ENCODE measurements at places on chromosomes 3 and 15. TPM values are rescaled to one million over a fixed set of nuclear protein-coding genes. Genes with fewer than 3 reads are reported as not detected.

- H3K4me1 ChIP-seq = peaks cover 76% of the 10 kb centered on the region
- no peaks in the 10 kb centered on the region for H3K27me3 ChIP-seq
- peak overlapping the region; percentile 61 for H3K4me3 ChIP-seq
- H3K36me3 ChIP-seq = no peaks in the 10 kb centered on the region
Observed at GRCh38 chr15:70794596-70795310, 31.4 kb upstream of the UACA start.

DNA sequence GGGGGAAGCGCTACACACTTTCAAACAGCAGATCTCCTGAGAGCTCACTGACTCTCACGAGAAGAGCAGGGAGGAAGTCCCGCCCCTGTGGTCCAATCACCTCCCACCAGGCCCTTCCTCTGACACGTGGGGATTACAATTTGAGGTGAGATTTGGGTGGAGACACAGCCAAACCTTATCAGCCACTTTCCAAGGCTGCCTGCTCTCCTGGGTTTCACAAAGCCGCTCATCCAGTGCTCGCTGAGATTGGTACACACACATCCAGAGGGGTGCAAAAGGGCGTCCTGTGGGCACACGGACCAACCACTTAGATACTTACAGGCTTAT is 23.1 kb downstream of the XXYLT1 start:
- no peak overlapping the region for H3K27ac ChIP-seq
- no peaks in the 10 kb centered on the region for H3K27me3 ChIP-seq
- peaks cover 22% of the 10 kb centered on the region for H3K4me1 ChIP-seq
- peaks cover 9% of the 10 kb centered on the region for H3K36me3 ChIP-seq
- DNase-seq = peak; percentile 59

GRCh38 chr3:184734903-184735701 is 23.2 kb upstream of the MAGEF1 start:
- H3K4me1 ChIP-seq = peaks cover 15% of the 10 kb centered on the region
- H3K27me3 ChIP-seq = peaks cover 11% of the 10 kb centered on the region
- H3K4me3 ChIP-seq = no peak overlapping the region
- H3K36me3 ChIP-seq = no peaks in the 10 kb centered on the region

LIPH gene
- not detected for total RNA-seq

GRCh38 chr3:5278666-5279065 is 91.2 kb downstream of the EDEM1 start:
- DNase-seq = no peak
- no peaks in the 10 kb centered on the region for H3K27me3 ChIP-seq
- no peaks in the 10 kb centered on the region for H3K36me3 ChIP-seq
- no peak overlapping the region for H3K27ac ChIP-seq
- H3K4me1 ChIP-seq = no peaks in the 10 kb centered on the region
- H3K4me3 ChIP-seq = no peak overlapping the region

DNA sequence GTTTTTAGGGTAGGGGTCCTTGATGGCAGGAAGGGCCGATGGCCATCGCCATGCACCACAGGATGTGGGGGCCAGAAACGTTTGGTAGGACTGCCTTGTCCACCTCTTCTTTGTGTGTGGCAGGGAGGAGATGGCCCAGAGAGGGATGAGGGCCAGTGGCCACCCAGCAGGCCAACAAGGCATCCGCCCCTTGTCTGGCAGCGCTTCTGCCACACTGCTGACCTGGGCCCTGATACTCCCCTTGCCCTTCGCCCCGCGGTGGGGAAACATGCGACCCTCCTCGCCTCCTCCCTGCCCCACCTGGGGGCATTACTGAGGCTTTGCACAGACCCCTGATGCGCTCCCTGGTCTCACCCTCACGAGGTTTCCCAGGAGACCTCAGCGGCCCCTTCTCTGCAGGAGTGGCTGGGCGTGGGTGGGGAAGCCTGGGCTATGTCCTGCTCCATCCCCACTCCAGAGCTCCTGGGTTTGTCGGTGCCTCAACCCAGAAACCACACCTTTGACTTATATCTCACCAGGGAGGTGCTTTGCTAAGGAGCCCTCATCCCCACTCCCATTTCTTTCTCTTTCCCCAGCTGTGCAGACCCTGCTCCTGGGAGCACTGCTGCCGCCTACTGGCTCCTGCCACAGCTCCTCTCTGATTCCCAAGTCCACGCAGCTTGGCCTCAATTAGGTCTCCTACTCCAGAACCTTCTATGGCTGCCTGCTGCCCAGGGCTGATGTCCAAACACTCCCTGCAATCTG is 38.7 kb downstream of the FEM1B start:
- peaks cover 62% of the 10 kb centered on the region for H3K36me3 ChIP-seq
- no peak overlapping the region for H3K4me3 ChIP-seq
- H3K4me1 ChIP-seq = peaks cover 58% of the 10 kb centered on the region

TNFAIP8L3 gene
- 0.35 TPM for total RNA-seq

GREM1 gene
- total RNA-seq = 294 TPM

- DNase-seq = no peak
- H3K4me1 ChIP-seq = no peaks in the 10 kb centered on the region
- peaks cover 2% of the 10 kb centered on the region for H3K36me3 ChIP-seq
- H3K27ac ChIP-seq = no peak overlapping the region
- H3K4me3 ChIP-seq = no peak overlapping the region
- H3K27me3 ChIP-seq = no peaks in the 10 kb centered on the region
Observed at GRCh38 chr15:22257047-22258008, 177.0 kb downstream of the OR4M2 start.

GRCh38 chr15:77024273-77025082 is 29.6 kb downstream of the PSTPIP1 start:
- H3K4me3 ChIP-seq = no peak overlapping the region
- no peaks in the 10 kb centered on the region for H3K36me3 ChIP-seq
- H3K27me3 ChIP-seq = no peaks in the 10 kb centered on the region

DNA sequence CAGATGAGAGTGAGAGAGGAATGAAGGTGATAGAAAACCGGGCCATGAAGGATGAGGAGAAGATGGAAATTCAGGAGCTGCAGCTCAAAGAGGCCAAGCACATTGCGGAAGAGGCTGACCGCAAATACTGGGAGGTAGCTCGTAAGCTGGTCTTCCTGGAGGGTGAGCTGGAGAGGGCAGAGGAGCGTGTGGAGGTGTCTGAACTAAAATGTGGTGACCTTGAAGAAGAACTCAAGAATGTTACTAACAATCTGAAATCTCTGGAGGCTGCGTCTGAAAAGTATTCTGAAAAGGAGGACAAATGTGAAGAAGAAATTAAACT is 88.9 kb downstream of the EOMES start:
- no peaks in the 10 kb centered on the region for H3K27me3 ChIP-seq
- H3K36me3 ChIP-seq = no peaks in the 10 kb centered on the region
- peaks cover 20% of the 10 kb centered on the region for H3K4me1 ChIP-seq
- H3K27ac ChIP-seq = peak overlapping the region; percentile 81
- DNase-seq = no peak

DNA sequence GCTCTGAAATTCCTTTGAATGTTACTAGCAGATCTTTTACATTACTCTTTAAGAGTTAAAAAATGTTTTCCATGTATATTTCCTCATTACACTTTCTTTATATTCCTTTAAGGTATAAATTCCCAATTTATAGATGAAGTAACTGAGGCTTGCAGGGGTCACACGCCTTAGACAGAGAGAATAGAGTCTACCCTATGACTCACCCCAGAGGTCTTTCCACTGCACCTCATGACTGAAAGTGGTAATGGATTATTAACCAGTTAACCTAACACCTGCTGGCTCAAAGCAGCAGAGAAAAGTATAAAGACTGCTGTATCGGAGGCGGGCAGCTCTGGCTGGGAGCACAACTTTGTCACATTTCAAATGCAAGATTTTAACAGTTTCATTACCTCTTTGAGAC is 37.7 kb downstream of the LDHAL6B start:
- H3K36me3 ChIP-seq = peaks cover 4% of the 10 kb centered on the region
- no peak overlapping the region for H3K4me3 ChIP-seq
- H3K27me3 ChIP-seq = no peaks in the 10 kb centered on the region
- peaks cover 5% of the 10 kb centered on the region for H3K4me1 ChIP-seq
- DNase-seq = no peak
- H3K27ac ChIP-seq = no peak overlapping the region

SLC12A1 gene
- total RNA-seq = not detected

GRCh38 chr3:158727206-158728060 is 4.8 kb downstream of the RARRES1 start:
- no peak overlapping the region for H3K4me3 ChIP-seq
- H3K27ac ChIP-seq = no peak overlapping the region
- H3K4me1 ChIP-seq = peaks cover 53% of the 10 kb centered on the region
- DNase-seq = no peak

DNA sequence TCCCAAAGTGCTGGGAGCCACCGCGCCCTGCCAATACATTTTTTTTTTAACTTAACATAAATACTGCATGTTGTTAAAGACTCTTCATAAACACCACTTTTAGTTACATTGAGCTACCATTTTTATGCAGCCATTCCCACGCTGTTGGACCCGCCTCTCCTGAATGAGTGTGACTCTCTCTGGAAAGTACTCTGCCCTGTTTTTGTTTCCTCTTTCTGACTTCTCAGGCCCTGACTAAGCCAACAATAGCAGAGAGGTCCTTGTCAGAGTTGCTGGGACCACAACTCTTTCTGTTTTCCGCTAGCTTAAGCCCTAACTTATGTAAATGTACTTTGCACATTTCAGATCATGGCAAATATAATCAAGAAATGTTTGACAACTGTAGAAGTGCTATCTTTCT is 35.2 kb downstream of the PARP15 start:
- DNase-seq = no peak
- peaks cover 9% of the 10 kb centered on the region for H3K27me3 ChIP-seq
- no peak overlapping the region for H3K4me3 ChIP-seq

- DNase-seq = no peak
- no peak overlapping the region for H3K4me3 ChIP-seq
- H3K4me1 ChIP-seq = peaks cover 41% of the 10 kb centered on the region
- peak overlapping the region; percentile 84 for H3K27ac ChIP-seq
- H3K27me3 ChIP-seq = no peaks in the 10 kb centered on the region
Observed at GRCh38 chr3:153247331-153248330, 85.6 kb downstream of the RAP2B start.

DNA sequence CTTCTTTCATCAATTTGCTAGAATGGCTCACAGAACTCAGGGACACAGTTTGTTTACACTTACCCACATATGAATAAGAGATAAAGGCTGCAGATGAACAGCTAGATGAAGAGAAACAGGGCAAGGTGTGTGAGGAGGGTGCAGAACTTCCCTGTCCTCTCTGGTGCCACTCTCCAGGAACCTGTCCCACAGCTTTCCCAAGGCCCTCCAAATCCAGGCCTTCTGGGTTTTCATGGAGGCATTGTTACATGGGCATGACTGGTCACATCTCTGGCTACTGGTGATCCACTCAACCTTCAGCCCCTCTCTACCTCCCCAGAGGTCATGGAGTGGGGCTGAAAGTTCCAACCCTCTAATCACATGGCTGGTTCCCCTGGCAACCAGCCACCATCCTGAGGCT is 73.6 kb downstream of the ITGB5 start:
- DNase-seq = no peak
- peaks cover 40% of the 10 kb centered on the region for H3K36me3 ChIP-seq
- H3K27me3 ChIP-seq = no peaks in the 10 kb centered on the region
- peak overlapping the region; percentile 98 for H3K27ac ChIP-seq

BRK1 gene
- total RNA-seq = 140 TPM

GRCh38 chr3:142993958-142994442 is 7.4 kb upstream of the U2SURP start:
- no peak for DNase-seq
- no peaks in the 10 kb centered on the region for H3K36me3 ChIP-seq
- no peaks in the 10 kb centered on the region for H3K27me3 ChIP-seq
- no peak overlapping the region for H3K27ac ChIP-seq

- H3K27ac ChIP-seq = no peak overlapping the region
- H3K36me3 ChIP-seq = no peaks in the 10 kb centered on the region
- H3K4me3 ChIP-seq = no peak overlapping the region
- DNase-seq = no peak
Observed at GRCh38 chr3:106746286-106746685, 631.0 kb upstream of the CCDC54 start.

SRGAP3 gene
- 1.5 TPM for total RNA-seq

DNA sequence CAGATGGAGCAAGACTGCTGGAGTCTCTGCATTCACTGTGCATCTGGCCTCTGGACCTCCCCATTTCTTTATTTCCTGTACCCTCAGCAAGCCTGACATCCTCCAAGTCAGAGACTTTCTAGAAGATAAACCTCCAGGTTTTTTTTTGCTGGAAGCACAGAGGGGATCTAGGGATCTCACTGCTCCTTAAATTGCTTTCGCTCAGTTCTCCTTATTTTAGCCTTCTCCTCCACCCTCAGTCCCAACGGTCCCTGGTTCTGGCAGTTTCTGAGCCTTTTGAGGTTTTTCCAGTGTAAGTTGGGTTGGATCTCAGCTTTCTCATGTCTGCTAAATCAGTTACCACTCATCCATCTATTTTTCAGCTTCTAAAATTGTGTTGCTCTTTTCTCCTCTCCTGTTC is 22.7 kb upstream of the CHD2 start:
- no peak for DNase-seq
- no peaks in the 10 kb centered on the region for H3K36me3 ChIP-seq
- peaks cover 17% of the 10 kb centered on the region for H3K4me1 ChIP-seq
- H3K27ac ChIP-seq = no peak overlapping the region
- H3K4me3 ChIP-seq = no peak overlapping the region

DNA sequence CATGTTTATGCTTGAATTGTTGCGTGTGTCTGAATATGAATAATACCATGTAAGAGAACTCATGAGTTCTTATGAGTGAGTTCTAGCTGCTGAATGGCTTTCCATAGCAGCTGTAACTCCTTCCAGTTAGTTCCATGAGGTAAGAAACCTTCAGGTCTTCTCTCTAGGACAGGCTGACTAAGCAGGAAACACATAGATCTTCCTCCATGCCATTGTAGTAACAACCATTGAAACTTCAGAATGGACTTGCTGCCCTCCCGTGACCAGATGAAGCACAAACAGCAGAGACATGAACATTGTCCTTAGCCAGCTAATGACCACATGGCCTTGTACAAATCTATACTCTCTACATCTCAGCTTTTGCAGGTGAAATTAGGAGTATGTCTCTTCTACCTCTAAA is 200.0 kb downstream of the ZNF385D start:
- H3K27me3 ChIP-seq = peaks cover 3% of the 10 kb centered on the region
- no peaks in the 10 kb centered on the region for H3K36me3 ChIP-seq
- H3K27ac ChIP-seq = no peak overlapping the region
- no peak for DNase-seq
- H3K4me1 ChIP-seq = no peaks in the 10 kb centered on the region
- no peak overlapping the region for H3K4me3 ChIP-seq

- peaks cover 33% of the 10 kb centered on the region for H3K4me1 ChIP-seq
- H3K27me3 ChIP-seq = no peaks in the 10 kb centered on the region
- peak overlapping the region; percentile 97 for H3K27ac ChIP-seq
- peak overlapping the region; percentile 90 for H3K4me3 ChIP-seq
Observed at GRCh38 chr3:101675709-101676215, 1.2 kb downstream of the ZBTB11 start.

GRCh38 chr3:150878996-150879575 is 26.2 kb downstream of the MINDY4B start:
- no peaks in the 10 kb centered on the region for H3K4me1 ChIP-seq
- no peak for DNase-seq
- peaks cover 26% of the 10 kb centered on the region for H3K27me3 ChIP-seq
- no peaks in the 10 kb centered on the region for H3K36me3 ChIP-seq
- H3K4me3 ChIP-seq = no peak overlapping the region
- no peak overlapping the region for H3K27ac ChIP-seq

- H3K4me3 ChIP-seq = no peak overlapping the region
- no peak for DNase-seq
- no peaks in the 10 kb centered on the region for H3K27me3 ChIP-seq
- no peaks in the 10 kb centered on the region for H3K36me3 ChIP-seq
- H3K4me1 ChIP-seq = peaks cover 3% of the 10 kb centered on the region
Observed at GRCh38 chr3:52983336-52983807, 62.5 kb downstream of the SFMBT1 start.

LRRIQ4 gene
- total RNA-seq = not detected

- peaks cover 49% of the 10 kb centered on the region for H3K36me3 ChIP-seq
- no peak for DNase-seq
- peak overlapping the region; percentile 88 for H3K27ac ChIP-seq
Observed at GRCh38 chr3:99867594-99868310, 50.1 kb downstream of the CMSS1 start.

RAF1 gene
- total RNA-seq = 87.3 TPM
